ENCODE measurements at places on chromosomes 13 and 19.
A peak's percentile ranks its signal among the peaks of the same experiment; 100 is the strongest.

GRCh38 chr19:14434543-14435319, 1.6 kb downstream of the PKN1 start:
- DNase-seq, result peak; percentile 67

- DNase-seq, result no peak
Measured at GRCh38 chr13:23433171-23434153, at the start of gene SACS. SACS (minus strand) TSS chr13:23433702; CDS start chr13:23411239, 22,463 bp downstream.

- no peak for DNase-seq
Measured at GRCh38 chr19:10995926-10996600, 35.2 kb downstream of the SMARCA4 start.

- no peak for DNase-seq
Measured at GRCh38 chr19:2110822-2111221, 14.1 kb downstream of the IZUMO4 start.

- DNase-seq, result no peak
Measured at GRCh38 chr19:58037927-58038687, 4.3 kb downstream of the ZSCAN1 start.

- DNase-seq, result peak; percentile 65
Measured at GRCh38 chr19:632579-633067, 714 bp downstream of the POLRMT start.

GRCh38 chr19:41705393-41706174, 2.8 kb upstream of the CEACAM5 start:
- DNase-seq, result peak; percentile 69

- no peak for DNase-seq
Measured at GRCh38 chr19:44573183-44573582, 40.2 kb upstream of the IGSF23 start.

DNA sequence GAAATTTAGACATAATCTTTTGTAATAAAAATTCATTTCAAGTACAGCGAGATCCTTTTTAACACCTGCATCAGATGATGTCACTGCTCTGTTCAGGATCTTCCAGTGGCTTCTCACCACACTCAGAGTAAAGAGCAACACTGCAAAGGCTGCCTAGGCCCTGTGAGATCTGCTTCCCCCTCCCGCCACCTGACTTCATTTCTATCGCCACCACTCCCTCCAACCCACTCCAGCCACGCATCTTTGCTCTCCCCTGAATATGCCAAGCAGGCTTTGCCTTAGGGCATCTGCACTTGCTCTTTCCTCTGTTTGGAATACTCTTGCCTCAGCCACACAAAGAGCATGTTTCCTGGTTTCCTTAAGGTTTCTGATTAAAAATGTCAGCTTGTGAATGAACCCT, 58.3 kb downstream of the MBNL2 start:
- DNase-seq, result no peak

DNA sequence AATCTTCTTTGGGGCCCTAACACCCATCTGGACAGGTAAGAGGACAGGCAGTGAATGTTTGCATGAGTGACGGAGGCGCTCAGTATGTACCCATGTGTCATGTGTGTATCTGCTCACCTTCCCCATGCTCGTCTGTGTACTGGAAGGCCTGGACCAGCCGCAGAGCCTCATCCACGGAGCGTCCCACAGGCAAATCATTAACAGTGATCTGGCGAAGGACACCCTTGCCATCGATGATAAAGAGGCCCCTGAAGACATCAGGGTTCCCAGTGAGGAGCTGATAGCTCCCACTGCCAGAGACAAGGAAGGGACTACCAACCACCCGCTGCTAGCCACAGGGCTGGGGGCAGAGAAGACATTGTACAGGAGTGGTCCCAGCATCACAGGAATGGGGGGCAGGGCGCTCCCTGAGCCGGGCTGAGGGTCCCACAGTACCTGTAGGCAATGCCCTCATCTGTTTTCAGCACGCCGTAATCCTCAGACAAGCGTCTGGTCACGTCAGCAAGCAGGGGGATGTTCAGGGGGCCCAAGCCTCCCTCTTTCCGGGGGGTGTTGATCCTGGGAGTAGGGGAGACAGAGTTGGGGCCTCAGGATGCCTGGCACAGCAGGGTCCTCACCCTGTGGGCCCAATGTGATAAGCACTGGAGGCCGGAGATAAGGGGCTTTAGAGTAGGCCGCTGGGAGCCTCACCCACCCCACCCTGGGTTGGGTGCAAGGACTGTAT, 1.7 kb downstream of the PRDX2 start:
- no peak for DNase-seq

DNA sequence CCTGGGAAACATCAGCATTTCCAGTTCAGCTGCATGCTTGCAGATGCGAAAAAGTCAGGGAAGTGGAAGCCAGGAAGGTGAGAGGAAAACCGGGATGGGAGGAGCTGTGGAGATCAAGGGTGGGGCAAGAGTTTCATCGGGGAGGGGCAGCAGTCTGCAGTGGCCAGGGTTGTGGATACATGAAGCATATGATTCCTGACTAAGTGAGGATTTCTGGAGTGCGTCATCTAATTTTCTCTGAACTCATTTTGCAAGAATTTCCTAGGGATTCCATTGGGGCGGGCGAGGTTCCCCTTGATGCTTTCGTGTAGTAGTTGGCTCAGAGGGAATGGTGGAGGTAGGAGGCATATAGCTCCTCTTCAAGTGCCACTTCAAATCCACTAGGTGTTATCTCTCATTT, 344.1 kb upstream of the TMTC4 start:
- no peak for DNase-seq

DNA sequence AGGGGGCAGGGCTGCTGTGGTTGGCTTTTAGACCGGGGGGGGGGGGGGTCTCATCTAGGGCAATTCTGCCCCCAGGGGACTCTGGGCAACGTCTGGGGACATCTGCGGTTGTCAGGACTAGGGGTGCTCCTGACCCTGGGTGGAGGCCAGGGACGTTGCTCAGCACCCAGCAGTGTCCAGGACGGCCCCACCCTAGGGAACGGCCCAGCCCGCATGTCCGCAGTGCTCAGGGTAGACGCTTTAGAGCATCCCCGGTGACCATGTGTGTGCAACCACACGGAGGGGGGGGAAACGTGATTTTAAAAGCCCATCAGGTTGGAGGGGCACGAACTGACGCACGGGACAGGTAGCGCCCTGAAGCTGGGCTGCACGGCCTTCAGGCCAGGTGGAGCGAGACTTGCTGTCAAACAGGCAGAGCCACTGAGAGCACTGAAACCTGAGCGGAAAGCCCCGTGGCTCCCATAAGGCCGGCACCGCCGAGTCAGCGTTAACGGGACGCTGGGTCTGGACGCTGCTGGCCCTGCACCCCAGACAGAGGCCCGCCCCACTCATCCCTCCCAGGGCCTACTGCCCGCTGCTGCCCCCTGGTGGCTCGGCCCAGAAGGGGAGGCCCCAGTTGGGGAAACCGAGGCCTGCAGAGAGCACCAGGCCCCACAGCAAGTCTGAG, 8.3 kb downstream of the CACTIN start:
- DNase-seq, result peak; percentile 73

DNA sequence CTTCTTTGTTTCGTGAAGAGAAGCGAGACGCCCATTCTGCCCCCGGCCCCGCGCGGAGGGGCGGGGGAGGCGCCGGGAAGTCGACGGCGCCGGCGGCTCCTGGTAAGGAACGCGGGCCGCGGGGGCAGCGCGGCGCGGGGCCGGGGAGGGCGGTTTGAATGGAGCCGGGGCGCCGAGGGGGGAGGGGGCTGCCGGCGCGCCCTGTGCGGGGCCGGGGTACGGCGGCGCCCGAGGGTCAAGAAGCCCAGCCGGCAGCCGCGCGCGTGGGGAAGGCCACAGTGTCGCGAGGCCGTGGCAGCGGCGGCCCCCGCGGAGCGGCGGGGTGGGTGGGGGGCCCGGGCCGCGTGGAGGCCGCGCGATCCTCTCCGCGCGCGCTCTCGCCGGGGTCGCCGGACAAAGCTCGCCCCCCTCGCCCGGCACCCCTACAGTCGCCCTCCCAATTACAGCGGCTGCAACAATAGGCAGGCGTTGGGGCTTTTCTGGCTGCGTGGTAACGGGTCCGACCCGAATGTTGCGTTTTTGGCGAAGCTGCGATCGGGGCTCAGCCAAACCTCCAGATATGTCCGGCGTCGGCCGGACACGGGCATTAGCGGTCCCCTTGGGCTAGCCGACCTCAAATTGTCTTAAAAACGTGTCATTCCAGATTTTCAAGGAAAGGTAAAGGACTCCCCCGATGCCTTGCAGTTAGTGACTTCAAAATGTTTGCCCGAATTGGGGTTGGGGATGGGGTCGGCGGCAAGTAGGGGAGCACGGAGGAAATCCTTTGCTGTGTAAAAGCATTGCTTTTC, 437 bp downstream of the SMARCA4 start:
- peak; percentile 18 for DNase-seq

GRCh38 chr19:49468746-49469447, 5.1 kb upstream of the FLT3LG start:
- DNase-seq, result no peak

DNA sequence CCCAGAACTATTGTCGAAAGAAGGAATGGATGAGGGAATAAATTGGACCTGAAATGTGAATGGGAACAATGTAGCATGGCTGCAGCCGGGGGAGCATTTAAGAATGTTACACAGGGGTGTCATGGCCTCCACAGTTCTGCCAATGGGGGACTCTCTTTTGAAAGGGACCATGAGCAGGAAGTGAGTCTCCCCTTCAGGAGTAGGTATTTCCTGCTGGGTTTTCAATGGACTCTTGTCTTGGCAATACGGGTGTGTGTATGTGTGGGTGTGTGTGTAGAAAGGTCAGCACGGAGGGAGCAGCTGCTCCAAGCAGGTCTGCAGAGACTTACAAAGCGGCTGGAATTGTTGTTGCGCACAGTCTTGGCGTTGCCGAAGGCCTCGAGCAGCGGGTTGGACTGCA, 24.4 kb downstream of the MYO1F start:
- no peak for DNase-seq

DNA sequence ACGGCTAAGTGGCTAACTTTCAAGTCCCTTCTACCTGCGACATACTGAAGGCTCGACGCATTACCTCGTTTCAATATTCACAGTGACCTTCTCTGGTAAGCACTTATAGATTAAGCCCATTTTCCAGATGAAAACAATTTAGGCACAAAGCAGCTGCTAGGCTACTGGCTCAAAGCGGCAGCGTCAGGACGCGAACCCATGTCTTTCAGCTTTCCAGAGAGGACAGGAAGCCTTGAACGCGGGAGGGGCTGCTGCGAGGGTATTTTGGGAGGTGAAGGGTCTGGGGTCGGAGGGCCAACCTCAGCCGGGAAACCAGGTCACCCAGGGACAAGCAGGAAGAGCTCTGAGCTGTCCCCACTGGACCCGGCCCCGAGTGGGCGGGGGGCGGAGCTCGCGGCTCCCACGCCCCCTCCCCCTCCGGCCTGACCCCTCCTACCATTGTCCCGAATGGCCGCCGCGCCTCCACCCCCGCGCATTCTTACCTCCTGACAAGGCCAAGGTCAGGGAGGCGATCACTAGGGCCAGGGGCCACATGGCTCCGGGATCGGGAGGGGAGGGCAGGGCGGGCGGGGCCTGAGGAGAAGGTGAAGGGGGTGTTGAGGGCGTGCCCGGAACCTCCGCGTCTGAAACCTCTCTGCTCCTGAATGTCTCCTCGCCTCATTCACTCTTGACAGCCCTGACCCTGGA, at the start of gene KLK13:
Gene KLK13 (minus strand): TSS at position 559 of the 687 bp plus-strand sequence. CDS start 25 bp downstream, at position 534.
- DNase-seq, result peak; percentile 68

DNA sequence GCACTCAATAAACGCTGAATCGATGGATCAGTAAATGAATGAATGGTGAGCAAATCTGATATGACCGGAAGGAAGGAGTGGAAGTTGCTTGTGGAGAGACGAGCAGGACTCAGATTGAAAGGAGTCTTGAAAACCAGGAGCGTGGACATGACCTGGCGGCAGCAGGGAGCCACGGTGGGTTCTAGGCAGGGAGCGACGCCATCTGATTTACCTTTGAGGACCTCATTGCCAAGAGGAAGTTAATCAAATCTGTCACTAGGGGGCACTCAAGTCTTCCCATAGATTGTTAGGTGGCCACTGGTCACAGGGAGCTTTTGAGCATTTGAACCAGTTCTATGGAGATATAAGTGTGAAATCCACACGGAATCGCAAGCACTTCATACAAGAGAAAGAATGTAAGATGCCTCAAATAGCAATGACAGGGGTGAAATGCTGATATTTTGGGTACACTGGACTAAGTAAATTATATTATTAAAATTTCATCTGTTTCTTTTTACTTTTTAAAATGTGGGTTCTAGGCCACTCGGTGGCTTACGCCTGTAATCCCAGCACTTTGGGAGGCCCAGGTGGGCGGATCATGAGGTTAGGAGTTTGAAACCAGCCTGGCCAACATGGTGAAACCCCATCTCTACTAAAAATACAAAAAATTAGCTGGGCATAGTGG, 9.2 kb upstream of the FBN3 start:
- DNase-seq, result peak; percentile 94

DNA sequence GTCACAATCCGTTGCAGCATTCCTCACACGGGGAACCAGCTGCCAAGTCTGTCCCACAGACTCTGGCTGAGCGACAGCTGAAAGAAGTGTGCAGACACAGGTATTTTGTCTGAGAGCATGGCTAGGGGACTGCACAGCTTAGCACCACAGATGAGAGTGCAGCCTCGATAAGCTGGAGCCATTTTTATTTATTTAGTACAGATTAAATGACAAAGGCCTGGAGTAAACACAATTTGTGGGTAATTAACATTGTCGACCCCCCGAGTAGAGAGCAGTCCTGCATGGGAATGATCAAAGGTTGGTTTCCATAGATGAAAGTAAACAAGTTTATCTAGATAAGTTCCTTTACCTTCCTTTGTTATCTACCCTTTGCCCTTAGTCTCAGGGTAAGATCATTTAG, 836.2 kb downstream of the DACH1 start:
- DNase-seq, result no peak

DNA sequence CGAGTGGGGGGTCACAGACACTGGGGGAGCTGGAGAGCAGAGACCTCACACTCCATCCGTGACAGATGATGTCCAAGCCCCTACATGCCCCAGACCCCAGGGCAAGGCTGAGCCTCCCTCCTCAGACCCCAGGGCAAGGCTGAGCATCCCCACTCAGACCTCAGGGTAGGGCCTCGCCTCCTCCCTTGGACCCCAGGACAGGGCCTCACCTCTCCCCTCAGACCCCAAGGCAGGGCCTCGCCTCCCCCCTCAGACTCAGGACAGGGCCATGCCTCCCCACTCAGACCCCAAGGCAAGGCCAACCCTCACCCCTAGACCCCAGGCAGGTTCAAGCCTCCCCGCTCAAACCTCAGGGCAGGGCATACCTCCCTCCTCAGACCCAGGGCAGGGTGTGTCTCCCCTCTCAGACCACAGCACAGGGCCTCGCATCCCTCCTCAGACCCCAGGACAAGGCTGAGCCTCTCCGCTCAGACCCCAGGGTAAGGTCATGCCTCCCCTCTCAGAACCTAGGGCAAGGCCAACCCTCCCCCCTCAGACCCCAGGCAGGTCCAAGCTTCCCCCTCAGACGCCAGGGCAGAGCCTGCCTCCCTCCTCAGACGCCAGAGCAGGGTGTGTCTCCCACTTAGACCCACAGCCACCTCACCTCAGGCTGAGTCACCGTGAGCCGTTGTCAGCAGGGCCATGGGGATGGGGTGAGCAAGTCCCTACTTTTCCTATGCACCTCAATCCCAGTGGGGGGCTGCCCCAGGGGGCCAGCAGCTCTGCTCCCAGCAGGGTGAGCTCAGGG, 1.7 kb upstream of the S1PR4 start:
- peak; percentile 32 for DNase-seq

GRCh38 chr13:20129076-20129475, 31.8 kb downstream of the GJA3 start:
- DNase-seq, result no peak

- no peak for DNase-seq
Measured at GRCh38 chr19:58084596-58085347, 13.3 kb downstream of the ZSCAN18 start.

All from suppressor macrophage (primary cell).